ENCODE measurements at places on chromosomes 2 and 18.

DNA sequence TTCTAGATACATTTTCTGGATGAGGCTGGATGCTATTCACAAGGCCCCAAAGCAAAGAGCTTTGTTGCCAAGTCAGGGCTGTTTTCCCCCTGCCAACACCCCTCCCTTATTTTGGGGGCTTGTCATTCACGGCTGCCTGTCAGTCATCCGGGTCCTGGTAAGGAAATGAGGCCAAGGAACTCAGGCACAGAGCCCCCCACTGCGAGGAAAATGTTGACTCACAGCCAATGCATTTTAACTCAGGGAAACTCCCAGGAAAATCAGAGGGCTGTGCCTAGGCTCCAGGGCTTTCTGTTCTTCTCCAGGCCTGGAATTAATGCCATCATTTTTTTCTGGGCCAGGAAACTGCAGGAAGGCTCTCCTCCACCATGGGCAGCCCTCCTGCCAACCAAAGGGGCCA lies 241.1 kb downstream of the SMAD2 start:
- DNase-seq, result no peak

GRCh38 chr2:172558372-172558771 lies 2.5 kb downstream of the PDK1 start:
- no peak for DNase-seq

GRCh38 chr2:137333386-137334165 lies 568.2 kb downstream of the THSD7B start:
- no peak for DNase-seq

DNA sequence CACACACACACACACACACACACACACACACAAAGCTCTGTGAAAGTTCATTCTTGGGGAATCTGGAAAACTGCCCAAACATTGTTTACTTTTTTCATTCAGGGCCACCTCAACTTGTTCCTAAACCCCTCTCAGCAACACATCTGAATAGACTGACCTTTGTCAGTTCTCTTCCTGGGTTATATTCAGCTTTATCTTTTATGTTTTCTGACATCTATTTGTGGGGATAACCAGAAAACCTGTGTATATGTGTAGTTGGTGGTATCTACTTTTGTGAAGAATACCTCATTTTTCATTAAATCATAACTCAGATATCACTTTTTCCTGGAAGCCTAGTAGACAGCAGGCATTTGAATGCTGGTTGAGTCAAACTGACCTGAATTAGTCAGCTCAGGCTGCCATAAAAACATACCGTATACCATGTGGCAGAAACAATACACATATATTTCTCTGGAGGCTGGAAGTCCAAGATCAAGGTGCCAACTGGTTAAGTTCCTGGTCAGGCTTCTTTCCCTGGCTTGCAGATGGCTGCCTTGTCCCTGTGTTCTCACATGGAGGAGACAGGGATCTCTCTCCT lies 11.0 kb upstream of the RNF144A start:
- no peak for DNase-seq

- DNase-seq, result no peak
These were observed 120.2 kb upstream of the CREB1 start for GRCh38 chr2:207409517-207409916.

- peak; percentile 27 for DNase-seq
These were observed 363.6 kb downstream of the LPIN1 start for GRCh38 chr2:12110074-12110473.

DNA sequence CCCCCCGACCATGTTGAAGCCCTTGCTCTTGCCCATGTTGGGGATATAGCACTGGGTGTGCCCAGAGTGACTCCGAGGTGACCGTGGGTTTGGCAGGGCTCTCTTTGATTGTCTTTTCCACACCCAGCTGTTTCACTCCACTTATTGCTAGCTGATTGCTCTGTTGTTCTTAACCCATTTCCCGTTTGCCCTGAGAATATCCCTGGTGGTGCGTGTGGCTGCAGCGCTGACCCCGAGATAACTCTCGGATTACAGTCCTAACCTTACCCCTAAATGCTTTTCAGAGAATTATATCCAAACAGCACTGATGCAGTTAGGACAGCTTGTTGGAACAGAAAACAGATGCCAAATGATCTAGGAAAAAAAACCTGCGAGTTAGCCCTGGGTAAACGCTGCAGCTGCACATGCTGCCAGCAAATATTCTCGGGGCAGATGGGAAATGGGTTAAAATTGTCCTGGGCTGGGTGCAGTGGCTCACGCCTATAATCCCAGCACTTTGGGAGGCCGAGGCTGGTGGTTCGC lies 34.3 kb upstream of the SNORC start:
- no peak for DNase-seq

- peak; percentile 7 for DNase-seq
These were observed 176.7 kb upstream of the PKDCC start for GRCh38 chr2:41871080-41871479.

GRCh38 chr2:57313678-57314077 lies 732.9 kb upstream of the VRK2 start:
- no peak for DNase-seq

DNA sequence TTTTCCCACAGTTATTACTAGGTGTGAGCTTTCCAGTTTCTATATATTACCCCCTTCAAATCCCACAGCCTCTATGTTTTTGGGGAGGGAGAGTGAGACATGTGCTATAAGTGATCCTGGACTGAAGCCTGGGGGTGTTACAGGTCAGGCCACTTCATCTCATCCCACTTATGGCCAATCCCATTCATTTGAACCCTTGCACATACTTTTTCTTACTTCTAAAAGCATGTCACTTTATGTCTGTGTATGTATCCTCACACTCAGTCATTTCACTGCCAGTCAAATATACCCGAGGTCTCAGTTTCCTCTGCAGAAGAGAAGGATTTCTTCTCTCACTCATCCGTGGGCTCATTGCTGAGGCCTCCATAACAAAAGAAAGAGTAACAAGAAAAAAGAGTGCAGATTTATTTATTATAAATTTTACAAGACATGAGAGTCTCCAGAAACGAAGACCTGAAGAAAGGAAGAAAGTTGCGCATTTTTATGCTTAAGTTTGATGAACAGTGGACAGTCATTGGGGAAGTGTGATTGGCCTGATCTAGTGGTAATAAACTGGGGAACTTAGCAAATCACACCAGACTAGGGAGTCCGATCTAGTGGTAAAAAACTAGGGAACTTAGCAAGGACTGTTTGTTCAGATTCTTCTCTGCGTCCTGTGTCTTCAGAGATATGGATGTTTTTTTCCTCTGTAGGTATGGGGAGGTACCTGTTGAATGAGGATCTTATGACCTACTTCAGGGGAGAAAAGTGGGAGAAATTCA lies 52.1 kb downstream of the ICOS start:
- DNase-seq, result no peak

DNA sequence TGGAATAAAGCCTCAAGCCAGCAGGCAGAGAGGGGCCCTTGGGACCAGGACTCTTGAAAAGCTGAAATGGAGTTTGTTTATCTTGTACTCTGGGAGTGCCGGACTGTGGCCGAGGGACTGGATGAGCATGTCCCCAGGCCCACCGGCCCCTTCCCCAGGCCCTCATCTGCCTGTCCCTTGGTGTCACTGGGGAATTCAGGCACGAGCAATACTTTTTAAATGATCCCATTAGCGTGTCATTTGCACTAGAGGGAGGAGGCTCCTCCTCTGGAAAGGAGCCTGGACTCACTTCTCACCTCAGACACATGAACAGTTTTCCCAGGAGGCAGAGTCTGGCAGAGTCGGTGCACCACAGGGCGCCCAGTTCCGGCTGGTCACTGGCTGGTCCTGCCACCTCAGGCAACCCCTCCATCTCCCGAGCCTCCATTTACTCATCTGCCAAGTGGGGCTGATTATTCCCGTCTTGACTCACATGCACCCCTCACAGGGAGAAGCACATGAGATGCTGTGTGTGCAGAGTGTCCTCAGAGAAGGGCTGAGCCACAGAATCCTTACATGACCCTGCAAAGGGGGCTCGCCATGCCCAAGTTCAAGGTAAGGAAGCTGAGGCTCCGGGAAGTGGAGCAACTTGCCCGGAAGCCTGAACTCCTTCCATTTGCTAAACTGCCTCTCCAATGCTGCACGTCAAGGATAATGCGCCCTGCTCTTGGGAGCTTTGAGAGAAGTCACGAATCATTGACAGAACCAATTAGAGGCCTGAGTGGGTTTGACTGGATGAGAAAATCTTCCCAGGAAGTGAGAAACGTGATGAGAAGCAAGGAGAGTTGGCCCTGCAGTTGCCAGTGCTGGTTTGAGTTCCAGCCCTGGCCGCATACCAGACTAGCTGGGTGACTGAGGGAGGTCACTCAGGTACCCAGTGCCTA lies 26.7 kb downstream of the CIB4 start:
- DNase-seq, result no peak
